ENCODE measurements at places on chromosomes 3 and 15.

GRCh38 chr3:185764980-185765370 is 59.9 kb downstream of the IGF2BP2 start:
- DNase-seq = no peak

- no peak for DNase-seq
Observed at GRCh38 chr3:136396916-136397315, 146.8 kb downstream of the PCCB start.

DNA sequence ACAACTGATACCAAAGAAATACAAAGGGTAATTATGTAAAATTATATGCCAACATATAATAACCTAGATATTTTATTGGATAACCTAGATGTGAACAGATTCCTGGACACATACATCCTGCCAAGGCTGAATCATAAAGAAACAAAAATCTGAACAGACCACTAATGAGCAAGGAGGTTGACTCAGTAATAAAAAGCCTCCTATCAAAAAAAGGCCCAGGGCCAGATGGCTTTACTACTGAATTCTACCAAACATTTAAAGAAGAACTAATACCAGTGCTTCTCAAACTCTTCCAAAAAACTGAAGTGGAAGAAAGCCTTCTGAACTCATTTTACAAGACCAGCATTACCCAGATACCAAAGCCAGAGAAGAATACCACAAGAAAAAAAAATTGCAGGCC is 32.4 kb downstream of the THBS1 start:
- no peak for DNase-seq

DNA sequence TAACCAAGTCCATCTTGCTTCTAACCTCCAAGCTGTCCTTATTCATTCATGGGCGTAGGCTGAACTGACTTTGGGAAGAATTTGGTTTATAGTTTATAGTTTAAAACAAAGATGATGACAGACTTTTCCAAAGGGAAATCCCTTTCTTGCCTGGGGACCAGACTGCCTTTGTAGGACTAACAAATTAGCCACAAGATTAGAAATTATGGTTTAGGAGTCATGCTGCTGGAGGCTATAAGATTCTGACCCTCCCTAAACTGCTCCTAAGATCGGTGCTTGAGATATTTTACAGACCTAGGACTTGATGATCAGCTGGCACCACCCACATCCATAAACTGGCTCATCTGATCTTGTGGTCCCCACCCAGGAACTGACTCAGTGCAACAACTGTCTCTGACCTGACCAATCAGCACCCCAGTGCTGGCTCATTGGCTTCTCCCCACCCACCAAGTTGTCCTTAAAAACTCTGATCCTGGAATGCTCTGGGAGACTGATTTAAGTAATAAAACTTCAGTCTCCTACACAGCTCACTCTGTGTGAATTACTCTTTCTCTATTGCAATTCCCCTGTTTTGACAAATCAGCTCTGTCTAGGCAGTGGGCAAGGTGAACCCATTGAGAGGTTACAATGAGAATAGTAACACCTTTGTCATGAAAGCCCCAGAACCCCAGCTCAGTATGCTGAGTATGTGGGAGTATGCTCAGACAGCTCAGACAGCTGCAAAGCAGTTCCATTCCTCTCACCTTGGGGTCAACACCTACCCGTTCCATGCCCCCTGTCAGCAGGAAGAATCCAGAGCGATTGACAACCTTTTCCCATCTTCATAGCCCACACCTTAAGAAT is 51.6 kb upstream of the C15orf39 start:
- DNase-seq = no peak

DNA sequence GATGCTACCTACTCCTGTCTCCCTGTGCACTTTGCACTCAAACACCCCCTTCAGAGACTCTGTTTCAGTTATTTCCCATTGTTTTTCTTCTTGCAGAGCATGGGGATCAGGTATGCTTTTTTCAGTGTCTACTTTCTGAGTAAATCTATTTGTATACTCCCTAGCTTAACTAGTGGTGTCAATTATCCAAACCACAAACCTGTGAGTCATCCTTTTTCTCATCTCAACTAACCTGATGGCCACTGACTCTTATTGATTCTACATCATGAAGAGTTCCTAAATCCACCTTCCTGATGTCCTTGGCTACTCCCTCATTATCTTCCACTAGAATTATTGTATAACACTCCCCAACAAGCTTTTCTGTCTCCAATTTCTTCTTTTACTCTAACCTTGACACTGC is 68.0 kb downstream of the DIPK2A start:
- DNase-seq = no peak

Measured in GM12892 (cell line).